ENCODE measurements at places on chromosomes 1 and 21.

DNA sequence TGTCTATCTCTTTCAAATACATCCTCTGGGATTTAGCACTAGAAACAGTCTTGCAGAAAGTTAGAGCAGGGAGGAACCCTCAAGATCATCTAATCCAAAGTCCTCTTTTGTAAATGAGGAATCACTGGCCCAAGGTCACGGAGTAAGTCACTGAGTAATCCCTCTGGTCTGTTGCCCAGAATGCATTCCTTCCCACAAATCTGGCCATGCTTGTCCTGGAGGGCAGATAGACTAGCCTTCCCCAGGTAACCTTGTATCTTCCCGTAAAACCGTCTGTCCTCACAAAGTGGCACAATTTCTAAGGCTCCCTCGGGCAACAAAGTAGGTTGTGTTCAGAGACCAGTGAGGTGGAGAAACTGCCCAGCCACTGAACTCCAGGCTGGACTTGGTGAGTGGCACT is 46.2 kb downstream of the DDR2 start:
- no peak for DNase-seq

- DNase-seq, result no peak
These were observed 122.5 kb upstream of the CACYBP start for GRCh38 chr1:174877208-174877673.

DNA sequence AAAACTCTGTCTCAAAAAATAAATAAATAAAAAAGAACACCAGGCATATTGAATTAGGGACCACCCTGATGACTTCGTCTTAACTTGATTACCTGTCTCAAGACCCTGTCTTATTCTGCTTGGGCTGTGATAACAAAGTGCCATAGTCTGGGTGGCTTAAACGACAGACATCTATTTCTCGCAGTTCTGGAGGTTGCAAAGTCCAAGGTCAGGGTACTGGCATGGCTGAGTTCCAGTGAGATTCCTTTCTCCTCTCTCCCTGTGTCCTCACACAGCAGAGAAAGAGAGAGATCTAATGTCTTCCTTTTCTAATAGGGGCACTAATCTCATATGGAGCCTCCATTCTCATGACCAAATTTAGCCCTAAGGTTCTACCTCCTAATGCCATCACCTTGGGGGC is 145.6 kb downstream of the HUNK start:
- no peak for DNase-seq

DNA sequence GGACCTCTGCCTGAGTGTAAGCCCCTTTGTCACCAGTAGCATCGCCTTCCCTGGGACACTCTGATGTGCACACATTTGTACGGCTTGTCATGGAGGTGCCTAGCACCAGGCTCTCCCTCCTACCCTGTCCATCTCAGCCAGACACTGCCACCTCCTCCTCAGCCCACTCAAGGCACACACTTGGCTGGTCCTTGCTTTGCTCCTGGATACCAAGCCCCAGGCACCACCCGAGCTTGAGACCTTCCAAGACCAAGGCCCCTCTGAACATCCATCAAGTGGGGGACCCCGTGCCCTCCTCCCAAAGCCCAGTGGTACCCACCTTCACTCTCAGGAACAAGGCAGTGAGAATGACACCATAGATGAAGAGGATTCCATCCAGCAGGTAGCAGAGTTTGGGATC is 78.0 kb downstream of the CD247 start:
- no peak for DNase-seq

GRCh38 chr21:38993561-38993960 is 187.8 kb downstream of the ETS2 start:
- no peak for DNase-seq

- DNase-seq, result no peak
These were observed 380.2 kb downstream of the RWDD3 start for GRCh38 chr1:95614197-95614596.

- no peak for DNase-seq
These were observed 39.9 kb downstream of the HSF2BP start for GRCh38 chr21:43619344-43619743.

- no peak for DNase-seq
These were observed 103.1 kb downstream of the SLC25A24 start for GRCh38 chr1:108097018-108097417.

GRCh38 chr1:150236614-150237100 is 745 bp upstream of the ANP32E start:
- DNase-seq, result no peak

DNA sequence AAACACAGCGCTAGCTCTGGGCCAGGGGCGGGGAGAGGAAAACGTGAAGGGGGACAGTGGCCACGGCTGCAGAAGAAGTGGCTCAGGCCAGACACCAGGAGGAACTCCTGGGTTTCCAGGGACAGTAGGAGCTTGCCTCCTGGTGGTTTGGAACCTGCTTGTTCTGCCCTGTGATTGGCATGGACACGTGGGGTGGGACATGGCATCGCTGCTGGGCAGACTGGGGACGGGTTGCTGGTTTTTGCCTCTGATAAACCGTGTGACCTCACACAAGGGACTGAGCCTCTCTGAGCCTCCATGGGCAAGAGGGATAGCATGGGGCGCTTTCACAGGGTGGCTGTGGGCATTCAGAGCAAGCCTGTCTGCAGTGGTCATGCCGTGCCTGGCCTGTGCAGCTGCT is 7.5 kb upstream of the PLCH2 start:
- no peak for DNase-seq

DNA sequence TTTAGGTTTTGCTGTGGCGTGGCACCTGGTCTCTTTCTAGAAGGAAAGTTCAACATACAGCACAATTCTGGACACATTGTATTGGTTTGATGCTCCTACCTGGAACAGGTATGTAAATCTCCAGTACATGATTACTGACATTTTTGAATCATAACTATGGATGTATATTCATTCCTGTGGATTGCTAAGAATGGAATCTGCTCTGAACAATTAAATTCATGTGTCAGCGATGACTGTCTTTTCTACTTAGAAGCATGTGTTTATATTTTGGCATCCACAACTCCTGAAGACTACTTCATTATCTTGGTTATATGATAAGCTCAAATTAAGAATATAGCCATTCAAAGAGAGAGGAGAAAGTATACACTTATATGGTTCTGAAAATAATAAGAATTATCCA is 291.8 kb downstream of the CHRM3 start:
- DNase-seq, result no peak

DNA sequence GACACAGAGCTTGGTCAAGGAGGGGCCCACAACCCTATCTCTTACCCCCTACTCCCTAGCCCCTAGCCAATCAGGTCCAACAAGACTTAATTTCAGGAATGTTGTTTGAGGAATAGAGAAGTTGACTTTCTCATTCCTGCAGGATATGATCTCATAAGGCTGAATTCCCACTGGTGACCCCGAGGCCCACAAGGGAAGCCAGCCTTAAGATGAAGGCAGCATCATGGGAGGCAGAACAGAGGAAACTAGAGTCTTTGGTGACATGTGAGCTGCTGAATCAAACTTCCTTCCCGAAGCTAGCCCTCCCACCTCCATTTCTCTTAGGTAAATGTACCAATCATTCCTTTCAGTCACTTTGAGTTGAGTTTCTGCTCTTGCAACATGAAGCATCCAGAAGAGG is 9.1 kb upstream of the PDIK1L start:
- no peak for DNase-seq

DNA sequence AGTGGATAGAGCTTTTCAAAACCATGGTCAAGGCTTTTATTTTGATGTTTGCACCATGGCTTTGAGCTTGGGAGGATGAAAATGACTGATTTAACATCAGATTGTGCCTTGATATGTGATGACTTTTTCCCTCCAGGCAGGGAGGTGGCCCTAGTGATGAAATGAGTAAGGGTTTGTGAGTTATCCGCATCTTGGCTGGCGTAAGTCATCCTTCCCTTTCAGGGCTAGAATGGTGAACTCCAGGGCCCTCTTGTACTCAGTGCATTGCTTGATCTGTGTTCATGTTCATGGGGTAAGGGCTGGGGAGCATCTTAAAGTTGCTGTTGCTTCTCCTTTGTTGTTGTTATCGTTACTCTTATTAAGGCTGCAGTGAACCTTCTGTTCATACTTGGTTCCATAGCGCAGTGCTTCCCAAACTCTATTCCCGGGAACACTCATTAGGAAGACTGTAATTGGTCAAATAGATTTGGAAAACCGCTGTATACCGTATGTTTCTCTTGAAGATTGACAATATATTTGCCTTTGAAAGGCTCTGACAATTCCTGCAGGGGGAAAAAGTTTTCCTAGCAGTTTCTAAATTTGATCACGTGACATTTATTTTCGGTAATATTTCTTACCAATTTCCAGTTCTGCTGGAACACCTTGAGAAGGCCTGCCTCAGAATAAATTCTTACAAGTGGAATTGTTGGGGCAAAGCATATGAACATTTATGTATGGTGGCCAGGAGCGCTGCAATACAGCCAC is 23.1 kb downstream of the GPR137B start:
- DNase-seq, result no peak

GRCh38 chr1:195733826-195734225 is 874.4 kb downstream of the KCNT2 start:
- DNase-seq, result no peak

DNA sequence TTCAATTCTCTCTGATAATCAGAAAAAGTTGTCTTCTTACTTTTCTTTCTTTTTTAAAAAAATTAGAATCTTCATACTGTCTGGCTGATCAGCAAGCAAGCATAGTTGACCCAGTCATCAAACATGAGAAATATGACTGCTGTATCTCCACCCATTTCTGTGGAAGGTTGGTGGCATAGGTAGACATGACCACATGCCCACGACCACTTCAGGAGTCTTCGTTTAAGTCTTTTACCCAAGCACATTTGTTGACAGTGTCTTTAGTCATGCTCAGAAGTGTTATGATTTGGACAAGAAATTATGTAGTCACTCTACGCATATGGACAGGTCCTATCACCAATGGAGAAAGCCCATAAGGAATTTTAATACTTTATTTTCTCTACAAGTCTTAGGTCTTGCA is 74.8 kb upstream of the HSPA13 start:
- no peak for DNase-seq

DNA sequence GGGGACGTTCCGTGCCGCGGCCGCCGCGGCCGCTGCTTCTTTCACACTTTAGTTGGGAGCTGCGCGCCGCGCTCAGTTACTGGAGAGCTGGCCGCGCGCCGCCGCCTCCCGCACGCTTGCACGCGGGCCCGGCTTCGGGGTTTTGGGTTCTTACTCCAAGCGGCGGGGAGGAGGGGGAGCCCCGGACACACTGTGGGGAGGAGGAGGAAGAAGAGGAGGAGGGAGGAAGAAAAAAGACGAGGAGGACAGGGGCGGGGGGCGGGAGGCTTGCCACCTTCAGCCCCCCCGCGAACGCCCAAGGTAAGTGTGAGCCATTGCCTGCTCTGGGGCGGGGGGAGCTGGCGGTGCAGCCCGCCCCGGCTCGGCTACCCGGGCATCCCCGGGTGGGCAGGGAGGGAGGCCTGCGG is 243 bp downstream of the C1orf21 start:
- no peak for DNase-seq

DNA sequence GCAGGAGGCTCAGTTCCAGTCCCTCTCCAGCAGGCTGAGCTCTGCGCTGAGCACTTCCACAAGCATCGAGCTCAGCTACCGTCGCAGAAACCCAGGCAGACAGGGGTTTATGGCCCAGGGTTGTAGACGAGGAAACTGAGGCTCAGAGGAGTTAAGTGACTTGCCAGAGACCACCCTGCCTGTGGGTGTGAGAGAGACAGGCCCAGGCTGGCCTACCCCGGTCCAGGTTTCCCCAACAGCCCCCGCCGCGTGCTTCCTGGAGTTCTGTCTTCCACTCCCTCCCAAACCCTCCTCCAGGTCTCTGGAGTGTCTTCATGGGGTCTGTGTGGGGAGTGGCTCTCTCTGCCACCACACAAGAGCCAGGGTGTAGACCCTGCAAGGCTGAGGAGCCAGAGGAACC is 615.9 kb downstream of the PTPRU start:
- DNase-seq, result no peak

GRCh38 chr1:11720525-11720924 is 15.4 kb upstream of the AGTRAP start:
- DNase-seq, result no peak

- DNase-seq, result no peak
These were observed 18.8 kb downstream of the UCK2 start for GRCh38 chr1:165845992-165846748.

DNA sequence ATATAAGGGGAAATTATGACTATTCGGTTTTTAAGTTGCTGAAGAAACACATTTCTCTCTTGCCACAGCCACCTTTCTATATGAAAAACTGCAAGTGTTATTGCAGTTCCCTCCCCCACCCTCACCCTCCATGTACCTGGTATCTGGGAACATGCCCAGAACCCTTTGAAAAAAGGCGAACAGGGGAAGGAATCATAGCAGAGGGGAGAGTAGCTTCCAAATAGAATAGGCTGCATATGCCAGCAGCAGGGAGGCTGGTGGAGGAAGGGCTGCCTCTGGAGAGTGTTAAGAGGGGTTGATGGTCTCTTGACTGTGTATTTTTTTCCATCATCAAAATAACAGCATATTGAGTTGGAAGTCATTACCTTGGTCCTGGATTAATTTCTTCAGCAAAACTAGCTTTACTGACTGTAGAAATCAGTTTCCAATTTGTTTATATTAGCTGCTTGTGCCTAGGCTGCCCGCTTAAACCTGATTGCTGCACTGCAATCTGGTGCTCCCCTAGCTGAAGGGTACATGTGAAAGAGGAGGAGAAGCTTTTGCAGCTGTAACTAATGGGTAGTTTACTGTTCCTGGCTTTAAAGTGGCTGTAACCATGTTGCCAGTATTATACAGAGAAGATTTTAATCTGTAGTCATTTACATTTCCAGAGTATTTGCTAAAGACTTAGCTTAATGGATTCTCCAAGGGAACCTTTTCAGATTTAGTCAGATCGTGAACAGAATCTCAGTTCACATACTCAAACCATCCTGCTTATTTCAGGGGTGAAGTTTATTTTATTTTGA is 22.7 kb downstream of the AHCYL1 start:
- DNase-seq, result no peak

GRCh38 chr1:44643721-44644334 is 30.5 kb downstream of the TMEM53 start:
- no peak for DNase-seq

- DNase-seq, result no peak
These were observed 127.2 kb downstream of the CACHD1 start for GRCh38 chr1:64597113-64597512.

- no peak for DNase-seq
These were observed 835 bp downstream of the CCDC30 start for GRCh38 chr1:42463921-42464320.

DNA sequence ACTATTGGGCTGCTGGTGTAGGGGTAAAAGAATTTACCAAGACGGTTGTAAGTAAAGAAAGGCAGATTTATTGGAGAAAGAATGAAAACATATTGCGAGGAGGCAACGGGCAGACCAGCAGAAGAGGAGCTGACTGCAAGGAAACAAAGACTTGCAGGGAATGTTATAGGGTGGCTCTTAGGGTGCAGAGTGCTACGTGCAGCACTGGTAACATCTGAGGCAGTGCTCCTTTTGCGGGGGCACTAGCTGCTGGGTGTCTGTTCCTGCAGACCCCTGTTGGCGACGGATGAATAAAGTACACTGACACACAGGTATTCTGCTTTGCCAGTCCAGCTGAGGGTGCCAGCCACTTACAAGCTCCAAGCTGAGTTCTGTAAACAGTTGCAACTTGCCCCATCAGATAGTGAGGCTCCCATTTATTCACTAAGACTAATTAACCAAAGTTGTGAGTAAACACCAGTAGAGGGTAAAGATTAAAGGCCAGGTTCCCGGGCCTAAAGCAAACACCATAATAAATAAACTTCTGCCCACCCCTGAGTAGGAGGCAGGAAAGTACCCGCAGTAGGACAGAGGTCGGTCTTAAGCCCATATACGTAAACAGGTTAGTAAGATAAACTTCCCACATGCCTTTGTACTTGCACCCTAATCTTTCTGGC is 140.2 kb upstream of the KCNK1 start:
- no peak for DNase-seq

All from stimulated activated CD8-positive, alpha-beta memory T cell treated with anti-CD3 and anti-CD28 coated beads, Interleukin-4, amount 100 ng/mL, for 1 hour (primary cell).